ENCODE measurements at places on chromosomes 5 and 9.
A peak's percentile ranks its signal among the peaks of the same experiment; 100 is the strongest.

DNA sequence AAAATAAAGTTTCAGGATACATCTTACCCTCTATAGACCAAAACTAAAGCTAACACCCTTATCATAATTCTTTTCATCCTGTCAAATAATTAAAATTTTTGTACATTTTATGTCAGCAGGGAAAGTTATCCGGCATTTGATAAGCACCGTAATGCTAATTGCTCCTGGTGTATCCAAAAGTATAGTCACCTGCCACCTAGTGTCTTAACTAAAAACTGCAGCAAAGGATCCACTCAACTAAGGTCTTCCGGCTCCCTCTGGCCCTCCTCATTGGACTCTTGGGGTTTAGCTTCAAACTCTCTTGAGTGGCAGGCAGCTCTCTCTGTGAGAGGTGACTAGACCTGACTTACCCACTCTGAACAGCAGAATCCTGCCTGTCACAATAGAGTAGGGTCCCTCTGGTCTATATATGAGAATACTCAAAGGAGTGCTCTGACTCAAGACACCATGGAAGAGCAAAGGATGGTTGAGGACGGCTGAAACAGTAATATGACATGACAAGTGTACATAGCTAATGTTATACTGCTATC is 60.4 kb upstream of the CAST start:
- peak; percentile 70 for DNase-seq

DNA sequence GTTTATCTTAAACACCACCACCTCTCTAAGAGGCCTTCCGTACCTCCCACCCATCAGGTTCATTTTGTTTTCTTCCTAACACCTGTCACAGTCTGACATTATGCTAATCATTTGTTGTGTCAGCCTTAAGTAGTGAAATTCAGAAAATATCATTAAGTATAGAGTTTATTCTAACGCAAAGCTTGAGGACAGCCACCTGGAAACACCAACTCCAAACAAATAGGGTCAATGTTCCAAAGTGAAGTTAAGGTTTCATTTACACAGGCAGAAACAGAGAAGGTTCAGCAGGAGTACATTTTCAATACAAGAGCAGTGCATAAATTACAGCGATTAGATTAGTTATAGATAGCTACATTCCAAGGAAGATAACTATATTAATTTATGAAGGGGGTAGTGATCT is 1.3 kb upstream of the SMC5 start:
- DNase-seq: no peak

DNA sequence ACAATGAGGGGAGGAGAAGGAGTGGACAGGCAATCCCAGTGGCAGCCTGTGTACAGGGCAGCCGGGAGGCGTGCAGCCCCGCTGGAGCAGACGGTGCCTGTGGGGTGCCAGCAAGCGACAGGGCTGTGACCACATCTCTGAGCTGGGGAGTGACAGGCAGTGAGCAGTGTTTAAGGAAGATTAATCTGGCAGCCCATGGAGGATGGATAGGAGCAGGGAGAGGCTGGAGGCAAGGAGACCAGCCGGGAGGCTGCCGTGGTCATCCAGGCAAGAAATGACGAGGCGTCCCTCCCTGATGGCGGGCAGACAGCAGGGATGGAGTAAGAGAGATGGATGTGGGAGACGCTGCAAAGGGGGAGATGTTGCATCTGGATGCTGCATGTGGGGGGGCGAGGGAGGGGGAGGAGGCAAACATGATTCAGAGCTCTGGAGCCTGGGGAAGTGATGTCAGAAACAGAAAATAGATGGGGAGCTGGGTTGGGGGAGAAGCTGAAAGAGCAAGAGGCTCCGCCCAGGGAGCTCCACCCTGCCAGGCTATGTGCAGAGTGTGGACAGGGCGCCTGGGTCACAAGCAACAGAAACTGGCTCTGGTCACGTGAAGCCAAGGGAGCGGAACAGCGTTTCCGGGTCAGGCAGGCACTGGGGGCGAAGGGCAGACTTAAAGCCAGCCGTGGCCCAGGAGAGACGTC is 12.6 kb downstream of the UNC5A start:
- no peak for DNase-seq

- DNase-seq: no peak
These were observed 20.3 kb upstream of the FLT4 start for GRCh38 chr5:180669661-180670060.

- peak; percentile 75 for DNase-seq
These were observed 203.4 kb downstream of the MCTP1 start for GRCh38 chr5:95081500-95081960.

- DNase-seq: no peak
These were observed 38.6 kb upstream of the SLC6A19 start for GRCh38 chr5:1162751-1163150.

DNA sequence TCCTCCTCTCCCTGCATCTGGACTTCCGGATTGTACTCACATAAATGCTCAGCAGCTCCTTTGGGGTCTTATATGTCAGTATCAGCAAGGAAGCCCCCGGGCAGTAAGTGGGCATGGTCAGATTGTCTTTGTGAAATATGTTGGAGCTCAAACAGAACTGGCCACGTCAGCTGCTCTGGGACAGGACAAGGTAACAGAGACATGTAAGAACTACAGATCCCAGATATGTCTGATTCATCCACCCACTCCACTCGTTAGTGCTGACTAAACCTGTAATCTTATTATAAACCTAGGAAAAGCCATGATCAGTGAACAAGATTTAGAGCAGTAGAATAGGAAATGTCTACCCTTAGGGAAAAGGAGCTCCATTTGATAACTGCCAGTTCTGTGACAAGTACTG is 561.8 kb downstream of the CETN3 start:
- peak; percentile 6 for DNase-seq
